Mammary microvascular endothelial cell (primary cell): ENCODE measurements at places on chromosomes 3 and 15. TPM values are rescaled to one million over a fixed set of nuclear protein-coding genes. Genes with fewer than 3 reads are reported as not detected.

The ANKUB1 gene
- total RNA-seq: not detected in 2 replicates

The MST1 gene
- 1.1 and 1.3 TPM in 2 replicates for total RNA-seq

The FOXB1 gene
- not detected in 2 replicates for total RNA-seq

The IL17RB gene
- not detected in 2 replicates for total RNA-seq

The STRA6 gene
- total RNA-seq: 0.10 TPM in 1 of 2 replicates, not detected in the other

The CADPS gene
- not detected in 2 replicates for total RNA-seq

The BCHE gene
- 0.39 and 1.2 TPM in 2 replicates for total RNA-seq

The AGTR1 gene
- not detected in 2 replicates for total RNA-seq

The LRRC34 gene
- 3.2 and 4.8 TPM in 2 replicates for total RNA-seq

The TMC3 gene
- total RNA-seq: not detected in 2 replicates

The ZBTB47 gene
- 11.6 and 11.7 TPM in 2 replicates for total RNA-seq

The RTP1 gene
- not detected in 2 replicates for total RNA-seq

The RHCG gene
- not detected in 2 replicates for total RNA-seq

The ITIH3 gene
- total RNA-seq: not detected in 2 replicates

The CD96 gene
- total RNA-seq: not detected in 2 replicates

The PPP1R2 gene
- 39.2 and 39.3 TPM in 2 replicates for total RNA-seq

The GOLGA6L24 gene
- total RNA-seq: not detected in 2 replicates

The FAM174B gene
- total RNA-seq: 6.3 and 10.1 TPM in 2 replicates

The FSIP1 gene
- 0.30 and 0.47 TPM in 2 replicates for total RNA-seq

The ALAS1 gene
- total RNA-seq: 61.3 and 61.8 TPM in 2 replicates

The CCNB2 gene
- total RNA-seq: 82.1 and 86.0 TPM in 2 replicates
